NCI-H2029 treated with DMSO at 0.1 percent for 48 hours (cell line): ENCODE measurements at places on chromosomes 11 and 22.

- no peak for DNase-seq
Measured at GRCh38 chr11:59756558-59756840, 1.3 kb downstream of the STX3 start.

GRCh38 chr11:57224537-57224936 is 12.5 kb downstream of the APLNR start:
- no peak for DNase-seq

DNA sequence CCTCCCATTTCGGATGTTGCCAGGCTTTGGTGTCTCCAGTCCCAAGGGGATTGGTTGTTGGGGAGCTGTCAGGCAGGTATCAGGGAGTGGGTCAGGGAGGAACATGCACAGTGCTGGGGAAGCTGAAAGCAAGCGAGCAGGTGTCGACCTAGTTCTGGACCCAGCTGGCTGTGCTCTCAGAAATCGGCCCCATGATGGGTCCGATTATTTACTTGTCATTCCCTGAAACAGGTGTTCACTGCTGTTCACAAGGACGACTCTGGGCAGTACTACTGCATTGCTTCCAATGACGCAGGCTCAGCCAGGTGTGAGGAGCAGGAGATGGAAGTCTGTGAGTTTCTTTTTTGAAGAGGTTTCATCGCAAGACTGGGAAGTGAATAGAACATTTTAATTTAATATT is 76.8 kb downstream of the JAM3 start:
- no peak for DNase-seq

DNA sequence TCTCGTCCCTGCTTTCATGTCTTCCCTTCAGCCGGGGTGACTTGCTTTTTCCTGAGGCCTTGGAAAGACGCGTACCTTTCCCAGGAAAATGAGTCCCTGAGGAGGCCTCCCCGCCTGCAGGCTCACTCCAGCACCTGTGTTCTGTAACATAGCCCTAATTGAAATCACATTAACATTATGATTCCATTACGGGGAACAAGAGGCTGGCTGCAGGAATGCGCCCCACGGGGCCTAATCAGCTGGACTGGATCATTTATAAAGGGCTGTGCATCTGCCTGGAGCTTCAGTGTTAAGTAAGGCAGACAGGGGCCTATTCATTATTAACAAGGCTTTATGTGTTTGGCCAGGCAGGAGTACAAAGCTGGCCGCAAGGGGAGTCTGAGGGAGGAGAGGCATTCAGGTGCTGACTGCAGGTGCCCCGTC is 41.9 kb upstream of the TSPAN18 start:
- no peak for DNase-seq

GRCh38 chr22:49936018-49936972 is 17.9 kb downstream of the CRELD2 start:
- no peak for DNase-seq

DNA sequence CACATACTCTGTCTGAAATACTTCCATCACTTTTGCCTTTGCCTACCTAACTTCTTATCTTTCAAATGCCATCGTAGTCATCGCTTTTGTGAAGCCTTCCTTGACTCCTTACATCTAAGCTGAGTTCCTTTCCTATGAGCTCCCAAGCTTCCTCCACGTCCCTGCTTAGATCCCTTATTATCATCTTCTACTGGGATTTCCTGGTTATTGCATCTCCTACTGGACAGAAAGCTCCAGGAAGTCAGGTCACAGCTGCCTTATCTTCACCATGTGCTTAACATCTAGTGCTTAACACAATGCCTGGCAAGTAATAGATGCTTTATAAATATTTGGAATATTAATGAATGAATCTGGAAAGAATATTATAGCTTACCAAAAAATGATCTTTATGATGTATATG is 5.9 kb downstream of the YPEL4 start:
- no peak for DNase-seq
